ENCODE measurements at places on chromosomes 11 and 22.
A peak's percentile ranks its signal among the peaks of the same experiment; 100 is the strongest.

GRCh38 chr11:70627219-70627618 lies 228.9 kb downstream of the CTTN start:
- no peak for DNase-seq

GRCh38 chr22:37922191-37922590 lies 16.1 kb downstream of the MICALL1 start:
- DNase-seq = no peak

- DNase-seq = no peak
These were observed 1.0 kb downstream of the FJX1 start for GRCh38 chr11:35619116-35619854.

GRCh38 chr11:2135648-2136201 lies 3.5 kb downstream of the IGF2 start:
- DNase-seq = no peak

DNA sequence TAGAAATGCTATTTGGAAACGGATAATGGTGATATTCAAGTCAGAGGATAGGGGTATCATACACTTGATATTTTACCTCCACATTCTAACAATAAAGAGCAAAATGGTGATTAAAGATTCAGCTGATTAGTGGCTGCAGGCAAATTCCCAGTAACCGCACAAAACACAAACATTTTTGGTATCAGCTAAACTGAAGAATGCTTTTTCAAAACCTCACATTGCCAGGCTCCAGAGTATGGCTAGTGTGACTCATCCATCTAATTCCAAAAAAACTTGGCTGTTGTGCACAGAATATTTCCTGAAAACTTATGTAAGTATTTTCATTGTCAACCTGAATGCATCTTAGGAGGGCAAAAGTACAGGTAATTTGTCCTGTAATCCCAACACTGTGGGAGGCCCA lies 10.9 kb downstream of the SRPRA start:
- DNase-seq = no peak

DNA sequence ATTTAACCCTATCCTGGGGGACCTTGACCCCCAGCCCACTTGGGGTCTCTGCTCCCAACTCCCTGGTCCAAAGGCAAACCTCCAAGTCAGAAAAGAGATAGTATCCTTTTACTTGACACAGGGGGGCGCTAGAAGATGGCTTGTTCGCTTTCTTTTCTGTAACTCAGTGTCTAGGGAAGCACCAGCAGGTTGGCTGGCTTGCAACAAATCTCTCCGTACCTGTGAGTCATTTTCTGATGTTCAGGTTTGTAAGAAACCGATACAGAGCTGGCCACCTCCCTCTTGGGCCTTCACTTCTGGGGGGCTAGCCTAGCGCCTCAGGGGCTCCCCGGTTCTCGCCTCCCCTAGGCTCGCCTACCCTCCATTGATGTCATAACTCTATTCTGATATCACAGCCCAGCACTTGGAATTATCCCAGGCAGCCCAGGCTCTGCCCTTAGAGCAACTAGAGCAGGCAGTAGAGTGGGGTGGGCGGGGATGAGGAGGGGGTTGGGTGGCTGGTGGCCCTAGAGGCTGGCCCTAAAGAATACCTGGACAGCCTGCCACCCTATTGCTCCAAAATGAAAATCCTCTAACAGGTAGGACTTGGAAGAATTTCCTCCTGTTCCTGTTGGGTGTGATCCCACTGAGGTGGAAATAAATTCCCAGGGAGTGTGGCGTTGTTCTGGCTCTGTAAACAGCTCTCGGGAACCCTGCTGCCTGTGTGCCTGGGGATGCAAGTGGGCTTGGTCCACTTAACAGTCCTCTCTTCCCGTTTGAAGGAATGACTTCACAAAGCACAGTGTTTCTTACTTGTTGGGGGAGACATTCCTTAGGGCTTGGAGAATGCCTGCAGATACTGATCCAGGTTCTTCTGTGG lies 69.4 kb downstream of the OSBP2 start:
- DNase-seq = peak; percentile 23

- DNase-seq = no peak
These were observed 1.2 kb downstream of the PDGFB start for GRCh38 chr22:39243439-39244135.

DNA sequence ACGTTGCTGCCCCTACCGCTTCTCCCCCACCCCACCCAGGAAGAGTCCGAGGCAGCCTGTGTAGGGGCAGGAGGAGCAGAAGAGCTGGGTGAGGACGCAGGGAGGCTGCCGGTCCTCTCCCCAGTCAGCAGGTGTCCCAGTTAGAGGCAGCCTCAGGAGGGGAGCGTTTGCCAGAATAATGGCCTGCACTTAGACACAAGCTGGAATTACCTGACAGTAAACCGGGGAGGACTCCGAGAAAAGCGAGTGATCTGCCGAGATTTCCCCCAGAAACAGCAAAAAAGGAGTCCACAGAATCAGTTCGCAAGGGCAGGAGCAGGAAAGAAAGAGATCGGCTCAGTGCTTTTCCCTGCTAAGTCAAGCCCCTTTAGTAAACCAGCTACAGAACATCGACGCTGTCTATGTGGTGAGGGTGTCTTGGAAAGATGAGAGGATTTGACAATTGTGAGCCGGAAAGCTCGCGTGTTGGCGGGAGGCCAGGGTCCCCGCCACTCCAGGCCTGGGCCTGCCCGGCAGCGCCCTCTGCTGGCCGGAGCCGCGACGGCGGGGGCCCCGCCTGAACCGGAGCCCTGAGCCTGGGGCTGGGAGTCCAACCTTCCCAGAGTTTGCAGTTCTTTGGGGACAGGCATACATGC lies 17.7 kb upstream of the THRSP start:
- DNase-seq = peak; percentile 53

- DNase-seq = no peak
These were observed 279.9 kb upstream of the B3GAT1 start for GRCh38 chr11:134691985-134692384.

DNA sequence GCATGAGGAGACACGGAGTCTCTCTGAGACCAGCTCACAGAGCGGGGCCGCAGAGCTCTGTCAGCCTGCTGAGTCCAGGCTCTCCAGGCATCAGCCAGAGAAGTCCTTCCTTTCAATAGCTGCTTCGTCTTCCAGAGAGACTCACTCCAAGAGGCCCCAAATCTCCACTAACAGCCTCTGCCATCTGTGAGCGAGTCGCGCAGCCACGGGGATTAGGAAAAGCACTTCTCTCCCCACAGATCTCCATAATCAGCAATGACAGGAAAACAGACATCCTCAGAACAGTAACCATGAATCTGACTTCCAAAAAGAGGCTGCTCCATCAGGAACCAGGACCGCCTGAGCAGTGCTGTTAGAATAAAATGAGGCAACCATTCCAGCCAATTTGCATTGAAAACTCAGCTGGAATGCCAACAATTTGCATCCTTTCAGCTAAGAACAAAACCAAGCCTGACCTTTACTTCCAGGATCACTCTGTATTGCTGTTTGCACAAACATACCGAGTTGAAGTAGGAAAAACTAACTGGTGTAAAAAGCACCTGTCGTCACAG lies 65.4 kb downstream of the SMCO4 start:
- no peak for DNase-seq

DNA sequence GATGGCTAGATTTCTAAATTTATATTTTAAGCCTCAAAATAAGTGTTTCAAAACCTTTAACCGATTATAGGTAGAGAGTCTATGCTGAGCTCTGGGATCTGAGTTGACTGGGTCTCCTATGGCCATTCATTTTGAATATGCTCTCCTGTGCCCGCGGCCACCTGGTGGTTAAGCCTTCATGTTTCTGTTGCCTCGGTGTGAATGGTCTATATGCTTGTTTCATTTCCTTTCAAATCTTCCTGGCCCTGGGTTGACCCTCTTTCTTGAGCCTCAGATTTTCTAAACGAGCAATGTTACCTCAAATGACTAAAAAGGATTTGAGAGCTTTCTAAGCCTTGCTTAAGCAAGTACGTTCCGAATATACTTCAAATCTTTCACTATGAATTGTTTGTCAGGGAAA lies 789.4 kb upstream of the KIRREL3 start:
- DNase-seq = no peak

DNA sequence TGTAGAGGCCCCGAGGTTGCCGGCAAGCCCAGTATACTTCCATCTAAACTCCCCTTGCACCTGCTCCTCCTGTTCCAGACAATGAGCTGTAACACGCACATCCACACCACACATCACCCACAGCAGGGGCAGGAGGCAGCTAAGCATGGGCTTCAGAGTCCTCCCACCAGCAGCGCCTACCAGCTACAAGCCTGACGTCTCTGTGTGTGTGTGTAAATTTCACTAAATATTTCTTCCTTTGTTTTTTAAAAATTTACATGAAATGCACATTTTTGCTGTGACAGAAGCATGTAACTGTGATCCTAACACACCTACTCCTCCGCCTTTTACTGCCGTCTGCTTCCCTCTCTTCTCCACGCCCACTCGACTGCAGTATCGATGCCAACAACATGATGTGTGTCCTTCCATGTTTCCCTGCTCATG lies 29.4 kb upstream of the PACSIN2 start:
- no peak for DNase-seq

- DNase-seq = no peak
These were observed 365.2 kb upstream of the DDI1 start for GRCh38 chr11:103671143-103671651.

DNA sequence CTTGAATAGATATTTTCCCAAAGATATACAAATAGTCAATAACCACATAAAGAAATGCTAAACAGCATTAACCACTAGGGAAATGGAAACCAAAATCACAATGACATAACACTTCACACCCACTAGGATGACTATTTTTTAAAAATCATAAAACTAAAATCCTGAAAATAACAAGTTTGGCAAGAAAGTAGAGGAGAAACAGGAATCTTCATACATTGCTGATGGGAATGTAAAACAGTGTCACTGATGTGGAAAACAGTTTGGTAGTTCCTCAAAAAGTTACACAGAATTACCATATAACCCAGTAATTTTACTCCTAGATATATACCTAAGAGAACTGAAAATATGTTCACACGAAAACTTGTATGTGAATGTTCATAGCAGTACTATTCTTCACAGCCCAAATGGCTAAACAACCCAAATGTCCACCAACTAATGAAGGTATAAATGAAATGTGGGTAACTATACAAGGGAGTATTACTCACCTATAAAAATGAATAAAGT lies 12.5 kb downstream of the PICALM start:
- no peak for DNase-seq

DNA sequence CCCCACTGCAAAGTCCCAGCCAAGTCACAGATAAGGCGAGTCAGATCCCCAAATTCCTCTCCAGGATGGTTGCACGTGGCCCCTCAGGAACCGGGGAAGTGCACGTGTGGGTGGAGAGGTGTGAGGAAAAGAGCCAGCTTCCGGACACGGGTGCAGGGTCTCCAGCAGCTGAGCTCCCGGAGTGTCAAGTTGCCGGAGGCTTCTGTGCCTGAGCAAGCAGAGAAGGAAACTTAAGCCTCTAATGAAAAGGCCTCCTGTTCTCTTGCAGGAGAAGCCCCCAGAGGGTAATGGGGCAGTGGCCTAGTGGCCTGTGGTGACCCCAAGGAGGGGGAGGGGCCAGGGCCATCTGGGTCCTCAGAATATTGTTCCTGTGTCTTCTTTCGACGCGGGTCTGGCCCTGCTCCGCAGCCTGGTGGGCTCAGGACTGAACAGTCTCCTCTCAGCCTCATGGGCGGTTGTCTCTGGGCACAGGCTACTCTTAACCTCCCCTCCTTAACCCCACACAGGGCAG lies 147.9 kb downstream of the FEZ1 start:
- no peak for DNase-seq

- DNase-seq = no peak
These were observed 11.9 kb downstream of the PCSK7 start for GRCh38 chr11:117219995-117220394.

DNA sequence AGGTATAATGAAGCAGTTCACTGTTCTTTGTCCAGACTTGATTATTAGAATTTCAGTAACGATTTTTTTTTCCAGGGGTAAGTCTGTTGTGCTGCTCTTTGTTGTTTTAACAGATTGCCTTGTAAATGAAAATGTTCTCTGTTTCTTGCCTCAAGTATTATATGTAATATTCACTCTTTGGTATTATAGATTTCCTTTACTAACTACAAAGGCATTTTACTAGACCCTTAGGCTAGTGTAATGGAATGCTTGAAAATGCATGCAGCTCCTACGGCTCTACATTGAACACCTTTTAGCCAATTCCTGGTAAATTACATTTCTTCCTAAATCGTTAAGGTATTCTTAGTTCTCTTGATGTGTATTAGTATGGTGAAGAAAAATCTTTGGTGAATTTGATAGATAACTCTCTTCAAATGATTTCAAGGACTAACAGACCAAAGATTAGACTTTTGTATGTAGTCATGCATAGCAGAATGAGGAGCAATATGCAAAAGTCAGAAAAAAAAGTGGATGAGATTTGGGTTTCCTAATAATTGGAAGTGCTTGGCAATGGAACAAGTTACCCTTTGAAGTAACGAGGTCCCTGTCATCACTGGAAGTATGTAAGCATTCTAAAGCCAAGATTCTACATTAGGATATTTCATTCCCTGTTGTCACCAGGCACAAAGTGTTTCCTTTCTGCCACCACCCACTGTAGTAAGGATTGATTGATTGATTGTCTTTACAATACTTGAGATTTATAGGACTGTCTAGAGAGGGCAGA lies 113.1 kb downstream of the DBX1 start:
- no peak for DNase-seq

DNA sequence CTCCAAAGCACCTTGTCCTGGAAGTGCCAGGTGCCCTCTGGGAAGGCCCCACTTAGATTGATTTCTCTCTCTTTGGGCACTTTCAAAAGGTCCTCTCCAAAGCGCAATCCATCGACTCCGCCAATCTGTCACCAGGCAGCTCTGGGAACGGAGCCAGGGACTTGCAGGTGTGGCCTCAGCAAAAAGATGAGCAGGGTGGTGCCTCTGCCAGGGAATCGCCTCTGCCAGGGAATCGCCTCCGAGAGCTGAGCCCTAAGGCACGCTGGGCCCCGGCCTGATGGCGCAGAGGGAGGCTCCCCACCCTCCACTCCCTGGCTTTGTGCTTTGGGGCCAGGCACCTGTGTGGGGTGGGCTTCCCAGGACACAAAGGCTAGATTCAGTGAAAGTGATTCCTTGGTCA lies 1391.3 kb downstream of the TBC1D22A start:
- DNase-seq = no peak

DNA sequence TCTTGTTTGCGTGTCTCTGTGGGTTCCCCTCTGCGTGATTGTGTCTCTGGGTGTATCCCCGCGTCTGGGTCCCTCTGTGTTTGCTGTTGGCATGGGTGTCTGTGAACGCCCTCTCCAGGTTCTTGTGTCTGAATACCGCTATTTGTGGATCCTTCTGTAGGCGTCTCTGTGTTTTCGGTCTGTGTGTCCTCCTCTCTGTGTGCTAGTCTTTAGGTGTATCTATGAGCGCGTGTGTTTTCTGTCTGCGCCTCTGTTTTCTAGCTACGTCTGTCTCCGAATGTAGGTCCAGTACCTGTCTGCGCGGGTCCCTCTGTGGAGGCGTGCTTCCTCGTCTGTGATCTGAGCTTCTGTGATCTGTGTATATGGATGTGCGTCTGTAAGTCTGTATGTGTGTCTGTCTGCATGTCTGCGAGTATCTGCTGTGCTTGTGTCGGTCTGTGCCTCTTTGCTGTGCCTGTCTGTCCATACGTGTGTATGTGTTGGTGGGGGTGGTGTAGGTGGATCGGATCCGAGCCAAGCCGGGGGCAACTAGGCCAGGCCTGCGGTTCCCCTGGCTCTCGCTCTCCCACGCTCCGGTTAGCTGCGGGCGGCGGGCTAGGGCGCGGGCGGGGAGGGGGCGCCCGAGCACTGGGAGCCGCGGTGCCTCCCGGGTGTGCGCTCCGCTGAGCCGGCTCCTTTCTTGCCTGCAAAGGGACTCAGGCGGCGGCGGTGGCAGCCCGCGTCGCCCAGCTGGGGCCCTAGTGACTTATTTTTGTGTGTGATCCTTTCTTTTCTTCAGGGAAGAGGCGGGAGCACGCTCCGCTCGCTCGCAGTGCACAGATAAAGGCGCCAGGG lies 105.3 kb upstream of the E2F8 start:
- DNase-seq = no peak

GRCh38 chr11:10640308-10640707 lies 53.2 kb downstream of the IRAG1 start:
- no peak for DNase-seq

GRCh38 chr22:17121233-17122195 lies at the start of gene TMEM121B:
TSS of gene TMEM121B (minus strand) at chr22:17121360. CDS start at chr22:17121127, 233 bp downstream.
- no peak for DNase-seq

Measured in activated naive CD8-positive, alpha-beta T cell treated with anti-CD3 and anti-CD28 coated beads, Interleukin-2, amount 50 U/mL, for 16 hours (primary cell).